ENCODE measurements at places on chromosomes 13 and 19.
A peak's percentile ranks its signal among the peaks of the same experiment; 100 is the strongest.

- no peak for DNase-seq
Observed at GRCh38 chr13:113448885-113449692, 4.2 kb downstream of the ADPRHL1 start.

DNA sequence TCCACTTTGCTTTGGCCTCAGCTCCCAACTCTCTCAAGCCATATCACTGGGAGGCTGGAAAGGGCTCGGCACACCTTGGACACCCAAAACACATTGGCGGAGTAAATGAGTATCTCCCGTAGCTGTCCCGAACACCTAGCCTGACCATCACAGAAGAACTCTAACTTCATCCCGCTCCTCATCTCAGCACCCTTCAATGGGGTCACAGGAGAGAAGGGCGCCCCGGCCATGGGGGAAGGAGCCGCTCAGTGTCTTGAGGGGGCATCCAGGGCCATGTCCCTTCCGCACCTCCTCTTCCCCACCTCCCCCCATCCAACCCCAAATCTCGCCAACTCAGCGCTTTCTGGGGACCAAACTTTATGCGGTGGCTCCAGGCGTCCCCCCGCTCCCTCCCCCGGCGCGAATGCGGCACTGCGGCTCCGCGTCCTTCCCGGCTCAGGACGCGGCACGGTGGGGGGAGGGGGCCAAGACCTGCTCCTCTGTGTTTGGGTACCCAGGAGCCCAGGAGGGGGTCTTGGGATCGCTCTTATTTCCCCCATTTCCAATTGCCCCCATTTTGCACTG lies 3.0 kb downstream of the KCNC3 start:
- DNase-seq, result no peak

DNA sequence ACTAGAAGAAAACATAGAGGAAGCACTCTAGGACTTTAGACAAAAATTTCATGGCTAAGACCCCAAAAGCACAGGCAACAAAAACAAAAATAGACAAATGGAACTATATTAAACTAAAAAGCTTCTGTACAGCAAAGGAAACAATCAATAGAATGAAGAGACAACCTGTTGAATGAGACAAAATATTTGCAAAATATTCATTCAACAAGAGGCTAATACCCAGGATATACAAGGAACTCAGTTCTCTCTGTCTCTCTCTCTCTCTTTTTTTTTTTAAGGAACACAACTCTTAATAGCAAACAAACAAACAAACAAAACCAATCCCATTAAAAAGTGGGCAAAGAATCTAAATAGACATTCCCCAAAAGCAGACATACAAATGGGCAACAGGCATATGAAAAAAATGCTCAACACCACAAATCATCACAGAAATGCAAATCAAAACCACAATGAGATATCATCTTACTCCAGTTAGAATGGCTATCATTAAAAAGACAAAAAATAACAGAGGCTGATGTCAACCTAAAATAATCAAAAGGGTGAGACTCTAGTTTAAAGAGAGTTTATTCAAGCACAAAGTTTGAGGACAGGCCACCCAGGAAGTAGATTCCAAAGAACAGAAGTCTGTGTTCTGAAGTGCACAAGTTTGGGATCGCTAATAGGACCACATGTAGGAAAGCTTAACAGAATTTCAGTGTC lies 27.1 kb upstream of the SLC7A9 start:
- DNase-seq, result no peak

GRCh38 chr19:45189971-45190370 lies 11.4 kb downstream of the BLOC1S3 start:
- no peak for DNase-seq

DNA sequence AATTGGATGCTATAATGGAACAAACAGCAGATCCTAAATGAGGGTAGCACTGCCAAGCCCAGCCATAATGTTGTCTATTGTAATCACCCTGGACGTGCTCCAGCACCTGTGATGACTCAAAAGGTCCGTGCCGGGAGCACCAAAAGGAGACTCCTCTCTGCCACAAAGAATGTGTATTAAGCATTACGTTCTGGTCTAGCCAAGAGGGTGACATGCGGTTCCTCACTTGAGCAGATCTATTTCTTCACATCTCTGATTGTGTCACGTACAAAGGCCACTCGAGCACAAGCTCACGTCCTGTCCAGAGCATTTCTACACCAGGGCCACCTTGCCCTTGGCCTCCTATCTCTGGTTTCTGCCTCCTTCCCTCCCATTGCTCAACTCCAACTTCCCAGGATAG lies 219.9 kb upstream of the IRS2 start:
- DNase-seq, result no peak

GRCh38 chr19:3936506-3937442 lies 3.9 kb downstream of the NMRK2 start:
- no peak for DNase-seq

DNA sequence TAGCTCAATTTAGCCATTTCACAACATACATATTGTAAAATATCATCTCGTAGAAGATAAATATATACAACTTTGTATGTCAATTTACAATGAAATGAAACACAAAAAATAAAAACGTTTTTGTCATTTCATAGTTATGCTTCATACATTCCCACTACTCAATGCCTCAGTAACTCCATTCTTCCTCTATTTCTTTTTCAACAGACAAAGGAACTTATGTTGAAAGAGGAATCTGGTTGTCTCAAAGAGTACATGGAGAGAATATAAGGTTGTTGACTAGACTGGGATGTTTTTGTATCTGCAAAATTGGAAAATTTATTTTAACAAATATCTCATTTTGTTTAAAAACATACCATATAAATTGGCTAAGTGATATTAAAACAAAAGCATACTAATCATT lies 12.8 kb downstream of the KCTD12 start:
- no peak for DNase-seq

DNA sequence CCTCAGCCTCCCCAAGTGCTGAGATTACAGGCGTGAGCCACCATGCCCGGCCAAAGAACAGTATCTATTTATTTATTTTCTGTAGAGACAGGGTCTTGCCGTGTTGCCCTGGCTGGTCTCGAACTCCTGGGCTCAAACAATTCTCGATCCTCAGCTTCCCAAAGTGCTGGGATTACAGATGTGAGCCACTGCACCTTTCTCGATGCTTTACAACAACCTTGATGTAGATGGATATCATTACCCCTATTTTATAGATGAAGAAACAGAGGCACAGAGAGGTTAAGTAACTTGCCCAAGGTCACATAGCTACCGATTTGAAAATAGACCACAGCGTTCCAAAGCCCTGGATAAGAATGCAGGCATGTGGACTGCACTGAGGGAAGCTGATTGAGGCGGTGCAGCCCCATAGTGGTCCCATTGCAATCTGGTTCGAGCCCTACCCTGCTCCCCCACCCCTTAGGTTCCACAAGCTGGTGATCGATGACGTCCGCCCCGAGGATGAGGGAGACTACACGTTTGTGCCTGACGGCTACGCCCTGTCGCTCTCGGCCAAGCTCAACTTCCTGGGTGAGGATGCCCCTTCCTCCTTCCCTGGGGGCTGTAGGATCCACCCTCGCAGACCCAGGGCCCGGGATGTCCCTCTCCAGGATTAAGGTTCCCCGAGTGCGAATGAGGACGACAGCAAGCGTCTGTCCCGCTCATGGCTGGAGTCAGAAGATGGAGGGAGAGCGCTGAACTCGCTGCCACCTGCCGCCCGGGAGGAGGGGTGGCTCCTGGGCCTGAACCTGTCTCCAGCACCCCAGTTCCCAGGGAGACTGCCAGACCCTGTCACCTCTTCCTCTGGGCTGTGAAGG lies 17.9 kb downstream of the MYBPC2 start:
- DNase-seq, result no peak

DNA sequence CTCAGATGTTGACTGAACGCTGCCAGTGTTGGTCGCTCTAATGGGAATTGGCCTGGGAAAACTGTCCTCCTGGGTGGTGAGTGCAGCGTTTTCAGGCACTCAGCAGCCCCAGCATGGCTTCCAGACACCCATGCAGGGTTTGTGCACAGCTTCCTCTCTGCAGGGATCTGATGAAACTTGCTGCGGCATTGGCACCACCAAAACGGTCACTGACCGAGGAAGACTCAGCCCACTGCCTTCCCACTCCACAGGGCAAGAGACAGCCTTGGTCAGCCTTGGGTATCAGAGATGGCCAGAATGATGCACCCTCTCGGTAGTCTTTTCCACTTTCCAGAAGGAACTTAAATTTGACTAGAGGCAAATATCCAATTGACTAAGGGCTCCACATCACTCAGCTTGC lies 398.9 kb downstream of the IRS2 start:
- peak; percentile 22 for DNase-seq

- no peak for DNase-seq
Observed at GRCh38 chr13:35675651-35676050, 199.2 kb upstream of the MAB21L1 start.

DNA sequence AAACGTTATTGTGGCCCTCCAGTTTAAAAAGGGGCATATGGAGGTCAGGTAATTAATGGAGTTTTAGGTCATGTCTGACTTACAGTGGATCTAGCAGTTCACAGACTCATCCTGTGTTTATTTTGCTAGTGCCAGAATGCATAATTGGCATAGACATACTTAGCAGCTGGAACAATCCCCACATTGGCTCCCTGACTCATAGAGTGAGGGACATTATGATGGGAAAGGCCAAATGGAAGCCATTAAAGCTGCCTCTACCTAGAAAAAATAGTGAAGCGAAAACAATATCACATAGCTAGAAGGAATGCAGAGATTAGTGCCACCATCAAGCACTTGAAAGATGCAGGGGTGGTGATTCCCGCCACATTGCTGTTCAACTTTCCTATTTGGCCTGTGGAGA lies 610.7 kb downstream of the SLITRK5 start:
- DNase-seq, result no peak

DNA sequence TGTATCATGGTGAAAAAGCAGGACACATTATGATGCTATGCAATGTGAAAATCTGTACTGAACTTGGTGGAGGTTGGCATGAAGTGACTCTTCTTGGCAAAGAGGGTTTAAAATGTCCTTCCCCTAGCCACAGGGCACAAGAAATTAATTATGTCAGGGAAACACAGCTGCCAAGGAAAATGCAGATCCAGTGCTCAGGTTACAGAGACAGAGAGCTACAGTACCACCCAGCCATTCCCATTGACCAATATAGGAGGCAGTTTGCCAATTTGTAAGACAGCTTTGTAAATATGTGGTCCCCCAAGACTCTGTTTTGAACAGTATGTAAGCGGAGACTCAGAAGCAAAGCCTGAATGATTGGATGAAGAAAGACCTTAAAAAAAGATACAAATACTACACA lies 69.4 kb upstream of the KLF12 start:
- no peak for DNase-seq

GRCh38 chr13:114211446-114212157 lies 23.1 kb upstream of the CDC16 start:
- DNase-seq, result no peak

GRCh38 chr13:44768239-44768638 lies 192.1 kb upstream of the TSC22D1 start:
- DNase-seq, result no peak

DNA sequence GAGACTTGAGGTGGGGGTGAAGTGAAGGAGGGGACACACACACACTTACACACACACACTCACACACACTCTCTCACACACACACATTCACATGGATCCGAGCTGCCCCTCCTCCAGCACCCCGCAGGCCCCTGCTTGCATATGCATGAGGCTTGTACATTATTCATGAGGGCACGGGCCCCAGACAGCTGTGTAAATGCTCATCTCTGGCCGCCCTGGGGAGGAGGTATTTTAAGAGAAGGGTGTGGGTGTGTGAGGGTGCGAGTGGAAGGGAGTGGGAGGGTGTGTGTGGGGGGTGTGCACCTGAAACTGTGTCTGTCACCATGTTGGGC lies 2.4 kb downstream of the NCAN start:
- no peak for DNase-seq

GRCh38 chr19:41323023-41323422 lies 13.1 kb downstream of the CCDC97 start:
- DNase-seq, result no peak

- peak; percentile 56 for DNase-seq
Observed at GRCh38 chr13:46172531-46172991, 9.4 kb downstream of the LCP1 start.

- no peak for DNase-seq
Observed at GRCh38 chr13:107551521-107551920, 663.8 kb downstream of the LIG4 start.

DNA sequence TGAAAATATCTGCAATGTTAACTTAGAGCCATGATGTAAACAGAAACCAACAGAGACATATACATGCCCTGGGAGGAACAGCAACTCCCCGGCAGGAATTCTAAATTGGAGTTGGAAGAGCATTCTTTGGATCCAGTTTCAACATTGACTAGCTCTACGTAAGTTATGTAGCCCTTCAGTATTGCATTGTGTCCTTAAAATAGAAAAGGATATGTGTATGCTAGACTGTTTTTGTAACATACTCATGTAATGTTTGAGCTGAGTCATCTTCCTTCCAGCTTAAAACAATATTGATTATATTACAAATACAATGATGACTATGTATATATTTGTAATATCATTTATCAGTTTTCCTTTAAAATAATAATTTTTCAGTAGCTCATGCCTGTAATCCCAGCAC lies 1422.2 kb upstream of the PCDH20 start:
- DNase-seq, result no peak

- DNase-seq, result no peak
Observed at GRCh38 chr19:16261584-16262368, 62.9 kb upstream of the KLF2 start.

- peak; percentile 34 for DNase-seq
Observed at GRCh38 chr19:35509861-35510625, 3.4 kb downstream of the DMKN start.

GRCh38 chr19:7099597-7099921 lies 30.1 kb downstream of the ZNF557 start:
- no peak for DNase-seq

- peak; percentile 43 for DNase-seq
Observed at GRCh38 chr19:3980353-3981251, 4.7 kb downstream of the EEF2 start.

GRCh38 chr13:107395927-107396662 lies 819.2 kb downstream of the LIG4 start:
- no peak for DNase-seq

- no peak for DNase-seq
Observed at GRCh38 chr13:108200781-108201398, 14.4 kb downstream of the LIG4 start.

DNA sequence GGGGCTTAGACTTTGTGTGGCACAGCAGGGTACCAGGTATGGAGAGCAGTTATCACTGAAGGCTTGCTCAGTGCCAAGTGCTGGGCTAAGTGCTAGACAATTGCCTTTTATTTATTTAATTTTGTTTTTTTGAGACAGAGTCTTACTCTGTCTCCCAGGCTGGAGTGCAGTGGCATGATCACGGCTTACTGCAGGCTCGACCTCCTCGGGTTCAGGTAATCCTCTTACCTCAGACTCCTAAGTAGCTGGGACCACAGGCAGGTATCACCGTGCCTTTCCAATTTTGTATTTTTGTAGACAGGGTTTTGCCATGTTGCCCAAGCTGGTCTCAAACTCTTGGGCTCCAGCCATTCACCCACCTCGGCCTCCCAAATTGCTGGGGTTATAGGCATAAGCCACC lies 256.9 kb downstream of the ZNF536 start:
- DNase-seq, result no peak

- DNase-seq, result no peak
Observed at GRCh38 chr13:50106559-50106958, 91.3 kb downstream of the KCNRG start.

GRCh38 chr13:106989876-106990275 lies 421.9 kb upstream of the ARGLU1 start:
- DNase-seq, result no peak

GRCh38 chr13:79237981-79238380 lies 168.1 kb downstream of the RBM26 start:
- no peak for DNase-seq
